ENCODE measurements at places on chromosomes 5 and 9.

DNA sequence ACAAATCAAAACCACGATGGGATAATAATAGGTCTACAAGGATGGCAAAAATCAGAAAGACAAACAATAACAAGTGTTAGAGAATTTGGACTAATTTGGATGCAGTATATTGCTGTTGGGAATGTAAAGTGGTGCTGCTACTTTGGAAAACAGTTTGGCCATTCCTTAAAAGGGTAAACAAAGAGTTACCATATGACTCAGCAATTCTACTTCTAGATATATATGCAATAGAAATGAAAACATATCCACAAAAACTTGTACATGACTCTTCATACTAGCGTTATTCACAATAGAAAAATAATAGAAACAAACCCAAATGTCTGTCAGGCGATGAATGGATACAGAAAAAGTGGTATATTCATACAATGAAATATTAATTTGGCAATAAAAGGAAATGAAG is 58.3 kb downstream of the JAK2 start:
- no peak for DNase-seq

- no peak for DNase-seq
These were observed 222.5 kb downstream of the GRIA1 start for GRCh38 chr5:153712946-153713345.

GRCh38 chr9:103530934-103531333 is 535.8 kb downstream of the CYLC2 start:
- DNase-seq: no peak

DNA sequence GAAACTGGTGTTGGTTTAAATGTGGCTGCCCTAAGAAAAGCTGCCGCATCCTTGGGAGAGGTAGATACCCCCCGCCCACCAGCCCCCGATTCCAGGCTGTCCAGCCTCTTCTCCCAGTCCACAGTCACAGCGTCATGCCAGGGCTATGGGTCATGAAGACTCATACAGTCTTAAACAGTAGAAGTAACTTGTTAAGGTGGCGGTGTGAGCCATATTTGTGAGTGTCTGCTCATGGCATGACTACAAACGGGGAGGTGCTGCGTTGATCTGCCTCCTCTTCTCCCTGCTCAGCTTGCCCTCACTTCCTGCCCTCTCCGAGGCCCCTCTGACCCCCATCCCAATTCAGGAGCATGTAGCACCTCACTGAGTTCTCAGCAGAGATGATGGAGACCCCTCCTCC is 20.8 kb downstream of the FGD3 start:
- DNase-seq: no peak

DNA sequence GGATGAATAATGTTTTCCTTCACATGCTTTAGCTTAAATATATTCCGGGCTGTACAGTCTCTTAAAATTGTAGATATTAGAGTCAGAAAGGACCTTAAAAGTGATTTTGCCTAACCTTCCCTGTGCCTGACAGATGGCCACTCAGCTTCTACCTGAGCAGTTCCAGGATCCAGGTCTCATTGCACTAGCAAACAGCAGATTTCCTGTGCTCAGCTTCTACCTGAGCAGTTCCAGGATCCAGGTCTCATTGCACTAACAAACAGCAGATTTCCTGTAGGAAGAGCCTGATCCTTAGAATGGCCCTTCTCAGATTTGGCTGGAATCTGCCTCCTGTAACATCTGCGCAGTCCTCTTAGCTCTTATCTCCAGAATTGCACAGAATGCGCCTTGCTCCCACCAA is 219.8 kb downstream of the AOPEP start:
- DNase-seq: no peak

DNA sequence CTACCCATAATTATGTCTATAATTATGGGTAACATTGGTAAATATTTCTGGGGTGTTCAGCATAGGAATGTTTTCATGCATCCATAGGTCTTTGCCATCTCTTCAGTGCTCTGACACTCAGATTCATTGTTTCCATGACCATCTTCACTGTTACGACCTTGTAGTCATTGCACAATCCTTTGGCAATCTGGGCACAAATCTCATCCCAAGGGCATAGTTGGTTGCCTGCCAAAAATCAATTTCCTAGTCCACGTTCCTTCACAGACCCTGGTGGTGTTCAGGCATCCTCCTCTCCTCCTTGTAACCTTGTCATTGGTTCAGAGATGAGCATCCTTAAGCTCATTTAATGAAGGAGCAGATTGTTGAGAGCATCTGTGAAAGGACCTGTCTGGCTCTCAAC is 1400.7 kb downstream of the CDH12 start:
- no peak for DNase-seq

DNA sequence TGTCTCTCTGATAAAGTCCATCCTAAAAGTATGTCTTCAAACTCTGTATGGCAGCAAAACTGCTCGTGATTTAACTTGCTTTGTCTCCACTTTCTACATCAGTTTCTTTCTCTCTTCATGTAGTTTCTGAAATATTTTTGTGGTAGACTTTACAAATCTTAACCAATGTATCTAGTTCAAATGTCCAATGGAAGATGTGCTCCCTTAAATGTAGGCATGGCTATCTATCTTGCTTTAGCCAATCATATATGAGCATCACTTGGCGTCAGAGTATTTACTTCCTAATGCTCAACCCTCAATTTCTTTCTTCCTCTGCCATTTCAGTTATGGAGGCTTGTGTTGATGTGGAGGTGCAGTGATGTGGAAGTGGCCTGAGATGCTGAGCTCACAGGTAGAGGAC is 206.1 kb upstream of the ZNF608 start:
- DNase-seq: no peak

DNA sequence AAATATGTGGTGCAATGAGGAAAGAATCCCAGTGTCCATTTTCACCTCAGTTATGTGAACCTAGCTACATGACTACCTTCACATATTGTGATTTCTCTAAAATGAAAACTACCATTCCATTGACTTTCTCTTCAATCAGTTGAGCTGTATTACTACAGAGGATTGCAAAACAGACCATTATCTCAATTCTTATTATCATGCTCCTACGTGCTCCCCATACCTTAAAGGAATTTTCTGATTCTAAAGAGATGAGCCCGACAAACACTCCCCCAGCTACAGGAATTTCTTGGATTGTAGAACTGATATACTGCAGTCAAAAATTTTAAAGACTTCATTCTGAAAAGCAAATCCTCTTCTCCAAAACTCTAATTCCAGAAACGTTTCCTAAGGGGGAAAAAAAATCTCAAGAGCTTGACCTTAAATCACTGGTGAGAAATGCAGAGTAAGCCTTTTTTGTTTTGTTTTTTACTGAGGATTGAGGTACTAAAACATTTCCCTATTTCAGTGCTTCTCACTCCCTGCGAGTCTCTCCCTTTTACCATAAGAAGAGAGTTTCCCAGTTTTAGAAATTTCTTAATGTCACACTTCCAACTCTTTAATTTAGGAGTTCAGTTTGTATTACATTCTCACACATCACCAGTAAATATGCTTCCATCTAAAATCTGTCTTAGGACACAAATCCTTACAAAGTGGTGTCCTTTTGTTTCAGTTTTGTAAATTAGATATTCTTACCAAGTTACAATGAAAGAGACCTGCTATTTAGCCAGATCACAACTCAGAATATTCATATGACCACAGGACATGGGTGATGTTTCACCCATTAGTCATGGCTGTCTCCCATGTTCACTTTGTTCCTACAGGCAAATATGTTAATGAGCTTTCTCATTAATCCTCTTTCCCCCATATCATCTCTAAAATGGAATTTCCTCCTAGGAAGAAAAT is 203.8 kb downstream of the TSSK1B start:
- DNase-seq: no peak

DNA sequence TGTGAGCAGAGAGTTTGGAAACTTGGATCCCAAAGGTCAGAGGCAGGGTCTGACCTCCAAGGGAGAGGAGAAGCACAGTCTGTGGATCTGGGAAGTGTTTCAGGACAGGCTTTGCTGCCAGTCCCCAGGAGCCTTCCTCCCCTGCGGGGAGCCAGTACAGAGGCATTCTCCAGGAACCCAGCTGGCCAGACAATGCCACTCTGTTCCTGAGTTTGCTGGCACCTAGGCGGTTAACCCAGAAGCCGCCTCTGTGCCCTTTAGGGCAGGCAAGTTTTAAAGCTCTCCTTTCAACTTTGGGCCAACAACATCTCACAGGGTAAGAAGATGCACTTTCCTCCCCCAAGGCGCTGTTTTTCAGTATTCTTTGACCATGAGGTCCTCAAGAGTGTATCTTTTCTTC is 37.0 kb upstream of the FGF1 start:
- DNase-seq: no peak
